ENCODE measurements at places on chromosomes 7 and 10.

DNA sequence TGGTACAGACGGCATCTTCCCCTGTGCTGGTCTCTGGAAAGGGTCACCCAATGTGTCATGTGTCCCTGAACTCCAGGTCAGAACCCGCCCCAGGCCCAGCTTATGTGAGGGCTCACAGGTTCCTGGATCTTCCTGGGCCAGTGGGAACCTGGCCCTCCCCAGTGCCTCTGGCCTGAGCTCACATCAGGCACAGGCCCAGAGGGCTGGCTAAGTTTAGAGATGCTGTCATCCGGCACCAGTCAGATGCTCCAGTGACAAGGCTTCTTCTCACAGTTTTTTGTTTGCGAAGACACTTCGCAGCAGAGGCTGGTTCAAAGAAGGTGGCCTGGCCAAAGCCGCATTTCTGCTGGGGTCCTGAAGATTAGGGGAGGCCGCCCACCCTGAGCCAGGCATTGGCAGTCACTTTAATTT is 11.8 kb downstream of the CAMK2B start:
- no peak for DNase-seq

GRCh38 chr7:8387551-8388256 is 45.7 kb upstream of the NXPH1 start:
- DNase-seq, result no peak

- DNase-seq, result no peak
These were observed 158.8 kb downstream of the DNAJB6 start for GRCh38 chr7:157495594-157495993.

- DNase-seq, result no peak
These were observed 22.6 kb upstream of the PDIA4 start for GRCh38 chr7:149050941-149051340.

- DNase-seq, result no peak
These were observed 6.1 kb downstream of the ENTPD1 start for GRCh38 chr10:95761939-95762492.

GRCh38 chr10:7186387-7187018 is 224.3 kb downstream of the SFMBT2 start:
- DNase-seq, result no peak
